ENCODE measurements at places on chromosomes 4 and X.

GRCh38 chrX:20221902-20222301 lies 44.8 kb downstream of the RPS6KA3 start:
- DNase-seq = no peak

GRCh38 chrX:105664243-105664642 lies 158.1 kb upstream of the NRK start:
- DNase-seq = no peak

GRCh38 chr4:105389167-105389566 lies 84.7 kb downstream of the PPA2 start:
- no peak for DNase-seq

DNA sequence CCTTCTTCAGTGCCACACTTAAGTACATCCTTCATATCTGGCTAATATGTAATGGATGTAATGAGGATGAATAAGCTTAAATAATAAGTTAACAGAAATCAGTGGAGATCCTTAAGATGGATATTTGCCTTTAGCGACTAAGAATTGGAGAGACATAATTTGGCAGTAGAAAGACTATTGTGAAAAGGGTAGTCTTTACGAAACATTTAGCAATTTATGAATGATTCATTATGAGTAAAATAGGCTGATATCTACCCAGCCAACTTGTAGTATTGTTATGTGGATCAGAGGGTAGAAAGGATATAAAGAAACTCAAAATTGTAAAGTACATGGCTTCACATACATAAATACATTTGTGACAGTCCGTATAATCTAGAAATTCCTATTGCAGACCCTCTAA lies 2371.8 kb downstream of the PCDH7 start:
- DNase-seq = no peak

DNA sequence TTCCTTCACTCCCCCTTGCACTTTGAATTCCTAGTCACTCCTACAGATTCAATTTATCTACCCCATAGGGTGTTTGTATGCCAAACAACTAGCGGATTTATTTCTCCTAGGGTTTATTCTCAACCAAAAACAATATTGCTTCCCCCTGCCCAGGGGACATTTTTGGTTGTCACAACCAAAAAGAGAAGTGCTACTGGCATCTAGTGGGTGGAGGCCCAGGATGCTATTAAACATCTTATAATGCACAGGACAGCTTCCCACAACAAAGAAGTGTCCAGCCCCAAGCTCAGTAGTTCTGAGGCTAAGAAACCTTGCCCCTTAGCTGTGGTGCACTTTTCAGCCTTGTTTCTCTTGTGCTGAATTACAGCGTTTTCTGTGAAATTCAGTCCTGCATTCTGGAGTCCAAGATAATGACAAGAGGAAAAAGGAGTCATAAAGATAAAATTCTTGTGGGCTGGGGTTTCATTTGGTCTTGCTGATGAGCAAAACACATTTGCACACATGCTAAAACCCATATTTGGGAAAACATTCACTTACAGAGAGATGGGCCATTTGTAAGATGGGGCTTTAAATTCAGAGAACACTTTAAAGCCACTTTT lies 11.2 kb upstream of the SYTL4 start:
- no peak for DNase-seq

- no peak for DNase-seq
Measured at GRCh38 chrX:40719218-40719617, 16.1 kb downstream of the MED14 start.

GRCh38 chrX:97167333-97167732 lies 283.6 kb downstream of the RPA4 start:
- DNase-seq = no peak

DNA sequence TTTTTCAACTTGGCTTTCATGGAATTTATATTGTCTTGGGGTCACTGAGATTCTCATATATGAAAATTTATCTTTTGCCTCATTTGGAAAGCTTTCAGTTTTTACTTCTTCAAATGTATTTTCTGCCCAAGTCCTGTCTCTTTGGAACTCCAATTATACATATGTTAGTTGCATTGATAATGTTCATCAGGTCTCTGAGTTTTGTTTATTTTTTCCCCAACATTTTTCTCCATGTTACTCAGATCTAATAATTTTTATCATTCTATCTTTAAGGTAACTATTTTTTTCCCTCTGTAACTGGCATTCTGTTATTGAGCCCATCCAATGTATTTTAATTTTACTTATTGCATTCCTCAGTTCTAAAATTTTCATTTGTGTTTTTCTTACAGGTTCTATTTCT lies 10.7 kb upstream of the TRO start:
- DNase-seq = no peak

GRCh38 chr4:119032921-119033685 lies 102.5 kb upstream of the MYOZ2 start:
- no peak for DNase-seq

GRCh38 chr4:54281054-54281766 lies 52.1 kb downstream of the PDGFRA start:
- DNase-seq = peak; percentile 80

GRCh38 chr4:73172161-73172560 lies 86.4 kb downstream of the ANKRD17 start:
- no peak for DNase-seq

GRCh38 chr4:166377578-166377977 lies 504.5 kb downstream of the TLL1 start:
- DNase-seq = no peak

DNA sequence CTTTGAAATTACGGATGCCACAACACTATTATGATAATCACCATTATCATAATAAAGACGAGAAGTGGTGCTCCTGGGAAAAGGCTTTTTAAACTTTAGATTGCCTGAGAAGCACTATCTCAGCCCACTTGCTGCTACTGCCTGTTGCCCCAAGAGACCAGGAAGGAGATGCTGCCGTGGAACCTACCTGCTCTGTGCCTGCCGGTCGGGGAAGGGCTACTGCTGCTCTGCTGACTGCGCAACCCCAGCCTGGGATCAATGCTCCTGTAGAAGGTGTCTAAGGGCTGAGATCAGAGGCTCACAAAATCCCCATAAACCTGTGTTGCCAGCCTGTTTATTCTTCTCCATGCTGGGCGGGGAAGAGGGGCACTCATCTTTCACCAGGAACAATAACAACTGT lies 145.3 kb upstream of the VCX3B start:
- DNase-seq = no peak

GRCh38 chr4:153791746-153792617 lies 3.1 kb upstream of the SFRP2 start:
- DNase-seq = no peak

GRCh38 chr4:155590796-155591585 lies 75.7 kb upstream of the GUCY1A1 start:
- DNase-seq = no peak

- no peak for DNase-seq
Measured at GRCh38 chrX:144683247-144683646, 564.1 kb upstream of the SPANXN1 start.

GRCh38 chrX:19682712-19683331 lies 167.5 kb upstream of the MAP3K15 start:
- no peak for DNase-seq

DNA sequence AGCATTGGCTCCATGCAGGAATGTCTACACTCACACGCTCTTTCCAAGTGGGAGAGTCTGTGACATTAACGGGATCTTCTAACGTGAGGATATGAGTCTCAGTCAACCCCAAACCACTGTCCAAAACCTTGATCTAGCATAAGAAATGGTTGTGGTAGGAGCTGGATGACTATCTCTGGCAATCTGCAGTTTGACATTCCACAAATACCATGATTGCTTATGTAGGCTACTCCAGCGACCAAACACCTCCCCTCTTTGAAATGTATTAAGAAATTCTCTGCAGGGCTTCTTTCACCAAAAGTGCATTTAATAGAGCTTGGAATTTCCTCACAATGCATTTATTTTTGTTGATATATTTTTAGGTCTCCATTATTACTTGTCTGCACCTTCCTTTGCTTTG lies 14.1 kb upstream of the STX18 start:
- DNase-seq = no peak

DNA sequence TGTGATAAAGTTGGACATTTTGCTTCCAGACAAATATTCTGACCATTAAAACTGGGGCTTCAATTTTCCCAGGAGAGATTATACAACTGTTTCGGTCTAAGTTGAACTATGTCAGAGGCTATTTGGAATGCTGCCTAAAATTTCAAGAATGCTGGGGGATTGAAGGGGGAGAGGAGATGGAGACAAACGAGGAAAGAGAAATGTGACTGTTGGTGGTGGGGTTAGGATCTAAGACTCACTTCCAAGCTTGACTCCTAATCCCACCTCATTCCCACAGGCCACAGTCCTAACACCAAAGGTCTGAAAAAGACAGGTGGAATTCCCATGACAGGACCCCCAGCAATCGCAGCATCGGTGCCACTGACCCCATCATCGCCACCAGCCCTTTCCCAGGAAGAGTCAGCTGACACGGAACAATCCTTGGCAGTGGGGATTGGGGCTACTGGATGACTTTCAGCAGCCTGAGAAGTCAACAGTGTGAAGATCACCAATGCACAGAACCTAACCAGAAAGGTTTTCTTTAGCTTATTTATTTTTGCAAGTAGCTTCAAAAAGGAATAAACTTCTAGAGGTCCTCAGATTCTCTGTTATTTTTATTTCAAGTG lies 74.0 kb upstream of the PRSS48 start:
- DNase-seq = no peak

DNA sequence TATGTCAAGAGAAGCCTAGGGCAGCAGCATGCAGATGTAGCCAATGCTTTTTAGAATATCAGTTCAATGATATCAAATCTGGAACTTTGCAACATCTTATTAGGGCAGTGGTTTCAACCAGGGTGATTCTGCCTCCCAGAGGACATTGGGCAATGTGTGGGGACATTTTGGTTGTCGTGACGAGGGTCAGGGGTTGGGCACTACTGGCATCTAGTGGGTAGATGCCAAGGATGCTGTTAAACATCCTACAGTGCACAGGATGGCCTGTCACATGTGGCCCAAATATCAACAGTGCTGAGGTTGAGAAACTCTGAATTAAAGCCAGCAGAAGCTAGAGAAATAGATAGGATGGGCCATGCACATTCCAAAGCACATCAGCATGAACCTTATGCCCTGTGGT lies 152.3 kb downstream of the AMELX start:
- DNase-seq = no peak

DNA sequence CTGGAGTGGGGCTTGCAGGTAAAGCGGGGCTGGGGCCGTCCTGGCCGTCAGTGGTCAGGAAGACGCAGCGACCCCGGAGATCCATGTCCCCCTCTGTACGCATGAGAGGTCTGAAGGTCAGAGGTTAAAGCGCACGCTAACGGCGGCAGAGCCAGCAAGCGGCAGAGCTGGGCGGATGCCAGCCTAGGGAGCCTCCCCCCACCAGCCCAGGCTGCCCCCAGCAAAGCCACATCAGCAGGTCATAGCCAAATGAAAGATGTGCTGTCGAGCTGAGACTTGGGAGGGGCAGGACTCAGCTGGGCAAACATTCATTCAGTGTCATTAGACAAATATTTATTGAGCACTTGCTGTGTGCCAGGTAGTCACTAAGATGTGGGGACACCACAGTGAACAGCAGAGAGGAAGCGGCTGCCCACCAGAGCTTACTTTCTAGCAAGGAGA lies 593 bp upstream of the JAKMIP1 start:
- no peak for DNase-seq

- peak; percentile 65 for DNase-seq
Measured at GRCh38 chr4:74370912-74371311, 6.0 kb downstream of the EREG start.

- no peak for DNase-seq
Measured at GRCh38 chr4:99490286-99490685, 20.5 kb upstream of the C4orf17 start.

GRCh38 chr4:122119739-122120138 lies 32.4 kb upstream of the BLTP1 start:
- DNase-seq = no peak

GRCh38 chr4:21656832-21657231 lies 291.7 kb downstream of the KCNIP4 start:
- DNase-seq = peak; percentile 80

DNA sequence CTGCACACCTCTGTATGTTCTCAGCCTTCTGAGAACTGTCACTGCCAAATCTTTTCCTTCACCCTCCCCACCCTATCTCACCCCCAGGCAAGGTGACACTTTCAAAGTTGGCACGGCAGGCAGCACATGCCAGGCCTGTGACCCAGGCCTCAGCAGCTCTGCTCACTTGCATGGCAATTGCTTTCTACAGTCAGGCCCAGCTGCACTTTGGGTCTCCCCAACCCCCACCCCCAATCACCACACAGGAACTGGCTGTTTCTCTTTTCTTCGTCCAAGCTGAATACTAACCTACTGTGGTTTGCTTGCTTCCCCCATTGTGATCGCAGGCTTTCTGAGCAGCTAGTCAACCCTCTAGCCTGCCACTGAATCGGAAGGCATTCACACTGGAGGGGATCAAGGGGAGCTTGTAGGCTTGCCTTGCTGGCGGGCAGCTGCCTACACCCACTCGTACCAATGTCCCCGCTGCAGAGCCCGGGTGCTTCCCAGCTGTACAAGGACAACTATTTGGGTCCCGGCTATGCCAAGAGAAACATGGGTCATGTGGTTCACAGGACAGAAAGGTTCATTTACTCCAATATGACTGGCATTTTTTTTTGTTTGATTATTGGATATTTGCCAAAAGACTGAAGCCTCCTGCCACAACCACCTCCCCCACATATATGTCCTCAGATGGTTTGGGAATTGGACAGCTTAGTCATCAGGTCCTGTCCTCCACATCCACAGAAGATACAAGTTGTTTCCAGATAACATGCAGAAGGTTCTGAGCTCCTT lies 28.1 kb downstream of the SLC25A43 start:
- DNase-seq = no peak

Measured in kidney capillary endothelial cell (primary cell).